Mesenteric fat pad (tissue), 1 donor: ENCODE measurements at places on chromosomes 16 and 17.
A peak's percentile ranks its signal among the peaks of the same experiment; 100 is the strongest.

- DNase-seq, result no peak
Observed at GRCh38 chr17:64180089-64181073, 50.4 kb upstream of the ERN1 start.

DNA sequence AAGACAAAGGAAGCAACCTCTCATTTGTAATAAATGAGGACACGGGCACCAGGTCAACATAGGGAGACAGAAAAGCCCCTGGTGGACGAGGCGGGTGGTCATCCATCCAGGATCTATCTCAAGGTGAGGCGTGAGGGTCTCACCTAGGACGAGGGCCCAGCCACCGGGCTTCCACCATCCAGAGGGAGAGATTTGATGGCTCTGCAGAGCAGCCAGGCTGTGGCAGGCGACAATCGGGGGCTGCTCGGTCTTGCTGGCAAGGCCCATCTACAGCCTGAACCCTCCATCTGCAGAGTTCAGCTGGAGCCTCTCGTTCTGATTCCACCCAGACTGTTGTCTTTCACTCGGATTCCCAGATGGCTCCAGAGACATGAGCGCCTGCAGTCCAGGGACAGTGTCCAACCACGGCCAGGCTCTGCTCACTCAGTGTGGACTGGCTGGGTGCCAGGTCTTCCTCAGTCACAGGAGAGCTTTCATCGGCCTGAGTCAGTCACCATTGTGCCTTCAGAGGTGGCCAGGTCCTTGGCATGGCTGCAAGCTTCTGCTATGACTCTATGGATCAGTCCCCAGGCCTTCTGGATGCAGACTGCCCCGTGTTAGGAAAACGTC is 5.9 kb downstream of the LITAFD start:
- no peak for DNase-seq

DNA sequence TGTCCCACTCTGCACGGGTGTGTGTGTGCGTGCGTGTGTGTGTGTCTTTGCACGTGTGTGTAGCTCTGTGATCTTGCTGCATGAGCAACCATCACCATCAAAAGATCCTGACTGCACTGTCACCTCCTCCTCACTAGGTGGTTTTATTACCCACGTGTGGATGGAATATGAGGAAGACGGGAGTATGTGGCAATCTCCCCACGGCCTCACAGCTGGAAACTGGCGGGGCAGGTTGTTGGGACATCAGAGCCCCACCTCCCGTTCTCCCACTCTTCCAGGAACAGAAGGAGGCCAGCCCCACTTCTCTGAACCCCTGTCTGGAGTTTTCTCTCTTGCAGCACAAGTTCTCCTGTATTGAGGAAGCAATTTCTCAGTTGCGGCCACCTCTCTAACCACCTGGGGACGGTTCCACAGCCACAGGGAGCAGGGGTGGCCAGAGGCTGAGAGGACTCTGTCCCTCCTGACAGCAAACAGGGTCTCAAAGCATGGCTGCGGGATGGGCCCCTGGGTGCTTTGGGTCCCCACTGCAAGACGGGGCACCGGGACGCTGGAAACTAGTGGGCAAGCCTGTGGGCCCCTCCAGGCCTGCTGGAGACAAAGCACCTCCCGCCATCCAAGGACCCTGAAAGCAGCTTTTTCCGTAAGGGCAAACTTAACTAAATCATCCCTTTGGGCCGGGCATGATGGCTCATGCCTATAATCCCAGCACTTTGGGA is 27.9 kb upstream of the ATP2C2 start:
- no peak for DNase-seq

DNA sequence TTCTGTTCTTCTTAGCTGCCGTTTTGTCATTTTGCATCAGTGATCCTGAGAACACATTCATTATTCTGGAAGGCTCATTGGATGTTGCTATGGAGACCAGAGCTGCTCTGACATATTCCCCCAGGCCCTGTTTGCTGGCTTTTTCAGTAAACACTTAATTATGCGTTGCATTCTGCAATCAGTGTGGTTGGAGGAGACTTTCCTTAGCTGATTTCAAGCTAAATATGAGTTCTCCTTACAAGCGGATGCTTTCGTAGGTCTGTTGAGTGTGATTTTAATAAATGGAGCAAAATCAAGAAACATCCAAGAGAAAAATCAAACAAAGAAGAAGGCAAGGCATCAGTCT is 38.2 kb upstream of the NUDT7 start:
- DNase-seq, result no peak

- peak; percentile 86 for DNase-seq
Observed at GRCh38 chr17:62648251-62648955, 20.9 kb downstream of the MRC2 start.

GRCh38 chr16:49952386-49952785 is 72.6 kb upstream of the CNEP1R1 start:
- DNase-seq, result no peak

GRCh38 chr17:79548116-79548515 is 62.7 kb downstream of the RBFOX3 start:
- DNase-seq, result no peak

GRCh38 chr16:55016515-55016914 is 85.8 kb downstream of the IRX5 start:
- DNase-seq, result no peak

- no peak for DNase-seq
Observed at GRCh38 chr16:74169687-74170376, 126.8 kb upstream of the PSMD7 start.

DNA sequence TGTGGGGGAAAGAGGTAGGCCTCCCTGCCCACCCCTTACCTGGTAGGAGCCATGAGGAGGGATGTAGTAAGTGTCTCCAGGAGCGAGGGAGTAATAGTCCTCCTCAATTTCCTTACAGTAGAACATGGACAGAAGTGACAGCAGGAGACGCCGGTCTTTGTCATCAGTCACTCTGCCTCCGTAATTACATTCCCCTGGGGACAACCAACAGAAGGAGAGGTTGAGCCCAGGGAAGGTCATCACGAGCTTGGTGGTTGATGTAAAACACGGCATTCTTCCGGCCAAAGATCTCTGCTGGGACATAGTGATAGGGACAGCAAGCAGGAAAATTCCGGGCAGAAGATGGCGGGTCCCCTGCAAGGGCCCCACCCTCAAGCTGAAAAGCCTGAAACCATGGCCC is 47.9 kb downstream of the LYRM1 start:
- no peak for DNase-seq

GRCh38 chr17:82553210-82553930 is 33.8 kb downstream of the FOXK2 start:
- DNase-seq, result no peak
